Breast epithelium (tissue), 4 donors: ENCODE measurements at places on chromosomes 12 and 14. TPM values are rescaled to one million over a fixed set of nuclear protein-coding genes. Genes with fewer than 3 reads are reported as not detected.

- no peak for DNase-seq
These were observed 53.8 kb downstream of the TRPV4 start for GRCh38 chr12:109779382-109779781.

- no peak for DNase-seq
These were observed 72.0 kb downstream of the NCOR2 start for GRCh38 chr12:124495194-124495983.

GRCh38 chr14:74763803-74764531 is 851 bp downstream of the YLPM1 start:
- DNase-seq = no peak

DNA sequence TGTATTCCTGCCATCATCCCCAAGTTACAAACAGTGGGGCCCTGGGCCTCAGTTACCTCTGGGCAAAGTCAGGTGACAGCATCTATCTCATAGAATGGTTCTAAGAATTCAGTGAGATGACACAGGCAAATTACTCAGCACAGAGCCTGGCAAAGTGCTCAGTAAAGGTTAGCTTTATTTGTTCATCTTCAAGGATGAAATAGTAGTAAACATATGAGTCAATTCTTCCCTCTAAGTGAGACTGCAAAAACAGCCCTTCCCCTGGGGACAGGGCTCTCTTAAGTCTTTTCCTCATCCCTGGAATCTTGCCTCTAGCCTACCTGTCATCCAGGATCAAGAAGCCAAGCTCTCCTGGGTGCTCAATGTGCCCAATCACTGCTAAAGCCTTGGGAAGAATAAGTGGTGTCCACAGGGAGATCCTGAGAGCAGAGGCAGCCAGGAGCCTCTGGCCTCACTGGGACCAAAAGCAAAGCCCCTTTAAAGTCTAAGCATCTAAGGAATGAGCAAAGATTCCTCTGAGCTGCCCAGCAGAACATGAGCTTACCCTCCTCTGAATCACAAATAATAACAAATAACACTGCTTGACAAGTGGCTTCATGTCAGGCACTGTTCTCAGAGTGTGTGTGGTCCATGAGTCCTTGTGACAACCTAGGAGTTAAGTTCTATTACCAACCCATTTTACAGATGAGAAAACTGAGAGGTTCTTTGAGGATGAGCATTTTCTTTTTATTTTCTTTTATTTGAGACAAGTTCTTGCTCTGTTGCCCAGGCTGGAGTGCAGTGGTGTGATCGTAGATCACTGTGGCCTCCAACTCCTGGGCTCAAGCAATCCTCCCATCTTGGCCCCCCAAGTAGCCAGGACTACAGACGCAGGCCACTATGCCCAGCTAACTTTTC is 12.1 kb downstream of the NUAK1 start:
- DNase-seq = no peak

DNA sequence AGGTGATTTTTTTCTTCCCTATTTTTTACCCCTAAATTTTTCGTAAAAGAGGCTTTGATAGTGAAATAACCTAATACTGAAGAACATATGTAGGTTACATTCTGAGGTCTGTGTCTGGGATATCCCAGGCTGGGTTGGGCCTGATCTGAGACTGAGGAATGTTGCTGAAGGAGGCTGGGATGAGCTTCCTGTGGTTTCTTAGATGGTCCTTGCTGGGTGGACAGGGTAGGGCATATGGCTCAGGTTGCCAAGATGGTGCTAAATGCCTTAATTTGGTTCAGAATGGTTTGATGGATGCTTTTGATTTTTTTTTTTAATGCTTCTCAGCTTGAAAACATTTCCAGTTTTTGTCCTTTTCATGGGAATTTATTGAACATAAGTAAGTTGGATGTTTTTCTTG is 124.6 kb upstream of the PMCH start:
- no peak for DNase-seq

KDM5A gene
- 83.6 TPM for total RNA-seq

RAB5B gene
- total RNA-seq = 98.8 TPM

BCL11B gene
- total RNA-seq = 3.9 TPM

DHH gene
- 1.4 TPM for total RNA-seq

KRT77 gene
- 0.48 TPM for total RNA-seq
